ENCODE measurements at places on chromosomes 5 and 9.

DNA sequence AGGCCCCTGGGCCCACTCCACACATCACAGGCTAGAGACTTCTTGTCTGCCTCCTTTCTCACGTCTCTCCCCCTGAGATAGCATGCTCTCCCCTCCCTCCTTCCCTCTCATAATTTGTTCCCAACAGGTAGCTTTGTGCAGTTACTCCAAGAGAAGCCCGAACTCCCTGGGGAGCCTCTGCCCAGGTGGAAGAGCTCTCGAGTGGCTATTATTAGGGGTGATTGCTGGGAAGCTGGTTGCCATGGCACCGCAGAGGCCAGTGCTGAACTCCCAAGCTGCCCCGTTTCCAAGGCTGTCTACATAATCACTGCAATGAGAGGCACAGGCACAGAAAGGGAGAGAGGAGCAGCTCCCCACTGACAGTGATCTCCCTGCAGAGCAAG lies 104.7 kb upstream of the GPR151 start:
- DNase-seq = no peak

DNA sequence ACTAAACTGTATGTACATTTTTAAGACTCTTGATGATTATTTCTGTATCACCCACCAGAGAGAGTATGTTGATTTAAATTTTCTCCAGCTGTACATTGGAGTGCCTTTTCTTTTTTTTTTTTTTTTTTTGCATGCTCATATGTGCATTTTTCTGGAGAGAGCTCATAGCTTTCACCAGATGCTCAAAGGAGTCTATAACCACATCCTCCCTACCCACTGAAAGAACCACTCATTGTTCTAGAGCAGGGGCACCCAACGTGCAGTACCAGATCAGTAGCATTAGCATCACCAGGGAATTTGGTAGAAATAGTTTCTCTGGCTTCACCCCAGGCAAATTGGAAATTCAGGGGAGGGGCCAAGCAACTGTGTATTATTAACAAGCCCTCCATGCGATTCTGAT lies 53.9 kb upstream of the TMEM171 start:
- no peak for DNase-seq

- no peak for DNase-seq
Observed at GRCh38 chr5:90545511-90545910, 13.1 kb upstream of the ADGRV1 start.

- DNase-seq = no peak
Observed at GRCh38 chr9:1331546-1332038, 281.4 kb downstream of the DMRT2 start.

GRCh38 chr9:112570671-112571167 lies 84.1 kb downstream of the KIAA1958 start:
- DNase-seq = no peak

- no peak for DNase-seq
Observed at GRCh38 chr9:75707191-75707590, 183.3 kb upstream of the PCSK5 start.

GRCh38 chr9:133202688-133203453 lies 6.2 kb downstream of the OBP2B start:
- DNase-seq = no peak

- no peak for DNase-seq
Observed at GRCh38 chr9:80995759-80996158, 693.6 kb downstream of the TLE1 start.

DNA sequence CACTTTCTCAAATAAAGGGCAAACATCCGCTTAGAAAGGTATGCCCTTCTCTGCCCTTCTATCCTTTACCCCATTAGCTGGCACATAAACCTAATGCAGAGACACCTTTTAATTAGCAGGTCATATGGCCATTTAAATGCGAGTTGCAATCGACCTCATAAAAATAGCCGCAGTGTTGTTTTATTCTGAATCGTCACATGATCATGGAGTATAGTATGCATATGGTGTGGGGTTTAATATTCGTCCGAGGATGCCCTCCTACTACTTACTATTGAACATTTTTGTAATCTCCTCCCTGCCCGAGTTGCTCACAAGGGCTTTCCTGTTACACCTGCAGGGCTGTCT lies 72.0 kb downstream of the PIK3R1 start:
- DNase-seq = no peak

- DNase-seq = no peak
Observed at GRCh38 chr9:88235615-88236014, 97.3 kb upstream of the SPATA31C2 start.

DNA sequence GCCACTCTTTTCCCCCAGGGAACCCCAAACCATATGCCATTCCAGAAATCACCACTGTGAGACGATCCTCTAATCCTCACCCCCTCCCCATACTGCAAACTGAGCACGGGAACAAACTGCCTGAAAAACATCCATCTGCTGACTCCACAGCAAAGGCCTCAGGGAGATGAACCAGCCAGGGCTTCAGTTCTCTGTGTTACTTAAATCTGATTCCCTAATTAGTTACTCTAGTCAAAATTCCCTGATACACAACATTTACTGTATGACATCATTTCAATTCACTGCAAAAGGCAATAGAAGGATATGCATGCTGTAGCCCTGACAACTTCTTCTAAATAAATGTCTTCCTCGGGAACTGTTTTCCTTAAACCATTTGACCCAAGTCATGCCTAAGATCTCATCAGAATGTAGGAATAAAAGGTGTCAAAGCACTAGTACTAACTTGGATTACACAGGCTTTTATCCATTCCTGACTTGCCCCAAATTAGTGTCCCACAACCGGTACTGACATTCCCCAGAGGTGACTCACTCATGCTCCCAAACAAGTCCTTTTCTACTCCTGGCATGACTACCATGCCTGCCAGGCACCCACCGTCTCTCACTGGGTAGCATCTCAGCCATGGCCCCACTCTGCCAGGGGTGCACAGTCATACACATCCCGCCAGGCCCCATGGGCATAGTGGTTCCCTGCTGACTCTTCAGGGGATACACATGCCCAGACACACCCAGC lies 35.0 kb downstream of the MTX3 start:
- DNase-seq = no peak

- no peak for DNase-seq
Observed at GRCh38 chr9:76662476-76663281, 101.6 kb upstream of the PCA3 start.

DNA sequence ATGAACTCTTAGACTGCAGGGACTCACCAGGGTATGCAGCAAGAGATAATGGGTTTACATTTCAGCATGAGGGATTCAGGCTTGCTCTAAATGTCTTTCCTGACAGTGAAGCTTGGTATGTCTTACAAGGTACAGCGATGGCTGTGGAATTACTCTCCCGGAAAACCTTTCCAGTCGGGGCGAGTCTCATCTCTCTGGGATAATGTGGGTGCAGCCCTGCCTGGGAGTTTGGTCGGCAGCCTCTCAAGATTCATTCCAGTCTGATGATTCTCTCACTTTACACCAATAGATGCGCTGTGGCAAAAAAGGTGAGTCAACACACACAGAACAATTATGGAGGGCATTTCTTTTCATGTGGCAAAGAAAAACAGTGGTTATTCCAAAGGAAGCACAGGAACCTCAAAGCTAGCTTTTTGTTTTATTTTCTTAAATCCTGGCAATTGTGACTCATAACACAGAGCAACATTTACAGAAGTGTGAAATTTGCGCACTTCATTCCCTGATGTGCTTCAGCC lies 190.3 kb downstream of the DCP2 start:
- DNase-seq = no peak

Data from stimulated activated CD4-positive, alpha-beta T cell treated with anti-CD3 and anti-CD28 coated beads, Interleukin-12 subunit alpha, Interleukin-12 subunit beta, amount 100 ng/mL, for 24 hours (primary cell).